ENCODE measurements at places on chromosomes 16 and 17.
A peak's percentile ranks its signal among the peaks of the same experiment; 100 is the strongest.

DNA sequence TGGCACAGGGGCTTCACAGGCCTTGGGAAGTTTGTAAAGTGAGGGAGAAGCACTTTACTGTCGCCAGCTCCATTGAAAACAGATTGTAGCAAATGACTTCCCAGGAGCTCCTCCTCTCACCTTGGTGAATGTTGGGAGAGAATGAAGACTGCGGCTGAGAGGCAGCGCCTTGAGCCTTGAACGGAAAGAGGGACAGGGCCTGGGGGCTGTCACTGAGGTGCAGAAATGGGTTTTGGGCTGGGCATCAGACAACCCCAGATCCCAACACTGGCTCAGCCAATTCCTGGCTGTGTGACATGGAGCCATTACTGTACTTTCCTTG lies 603 bp upstream of the MRTFB start:
- DNase-seq = no peak

GRCh38 chr17:9959377-9959981 lies 54.4 kb upstream of the RCVRN start:
- DNase-seq = peak; percentile 62

- peak; percentile 53 for DNase-seq
These were observed 22.5 kb downstream of the DNAI2 start for GRCh38 chr17:74296548-74296936.

GRCh38 chr17:67503184-67503583 lies 126.1 kb downstream of the PITPNC1 start:
- peak; percentile 79 for DNase-seq

- DNase-seq = peak; percentile 38
These were observed 1.2 kb upstream of the NR1D1 start for GRCh38 chr17:40101367-40102210.

DNA sequence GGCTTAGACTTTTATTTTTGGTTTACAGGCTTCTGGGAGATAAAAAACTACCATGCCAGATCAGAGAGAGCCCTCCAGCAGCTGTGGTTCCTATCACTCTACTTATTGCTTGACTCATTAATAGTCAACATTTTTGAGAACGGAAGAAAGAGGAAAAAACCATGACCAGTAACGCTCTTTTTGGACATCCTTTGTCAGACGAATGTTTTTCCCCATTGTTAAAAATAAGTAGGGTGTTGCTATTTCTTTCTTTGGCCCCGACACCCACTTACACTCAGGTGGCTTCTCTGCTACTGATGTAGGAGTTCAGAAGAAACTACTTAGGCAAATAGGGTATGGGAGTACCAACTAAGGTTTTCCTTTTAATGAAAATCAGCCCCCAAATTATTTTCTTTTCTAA lies 27.5 kb downstream of the TVP23A start:
- DNase-seq = no peak

DNA sequence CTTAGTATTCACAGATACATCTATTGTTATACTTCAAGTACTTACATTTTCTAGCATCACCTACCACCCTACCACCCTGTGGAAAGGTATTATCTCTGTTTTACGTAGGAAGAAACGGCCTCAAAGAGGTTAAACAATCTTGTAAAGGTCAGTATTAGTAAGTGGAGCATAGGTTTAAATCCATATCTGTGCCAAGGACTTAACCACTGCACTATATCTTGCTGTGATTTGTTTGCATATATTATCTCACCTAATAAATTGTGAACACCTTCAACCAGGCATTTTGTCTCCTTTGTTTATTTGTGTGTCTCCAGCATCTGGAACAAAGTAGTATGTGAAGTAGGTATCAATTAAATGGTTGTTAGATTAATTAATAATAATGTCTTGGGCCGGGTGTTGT lies 27.3 kb downstream of the IGF2BP1 start:
- DNase-seq = no peak

GRCh38 chr16:31502981-31503380 lies 5.2 kb downstream of the RUSF1 start:
- peak; percentile 41 for DNase-seq

DNA sequence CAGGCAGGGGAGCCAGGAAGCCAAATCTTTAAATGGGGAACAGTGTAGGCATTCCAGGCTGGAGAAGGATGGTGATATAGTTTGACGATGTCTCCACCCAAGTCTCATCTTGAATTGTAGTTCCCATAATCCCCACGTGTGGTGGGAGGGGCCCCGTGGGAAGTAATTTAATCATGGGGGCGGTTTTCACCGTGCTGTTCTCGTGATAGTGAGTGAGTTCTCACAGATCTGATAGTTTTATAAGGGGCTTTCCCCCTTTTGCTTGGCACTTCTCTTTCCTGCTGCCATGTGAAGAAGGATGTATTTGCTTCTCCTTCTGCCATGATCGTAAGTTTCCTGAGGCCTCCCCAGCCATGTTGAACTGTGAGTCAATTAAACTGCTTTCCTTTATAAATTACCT lies 28.8 kb downstream of the GINS3 start:
- no peak for DNase-seq

DNA sequence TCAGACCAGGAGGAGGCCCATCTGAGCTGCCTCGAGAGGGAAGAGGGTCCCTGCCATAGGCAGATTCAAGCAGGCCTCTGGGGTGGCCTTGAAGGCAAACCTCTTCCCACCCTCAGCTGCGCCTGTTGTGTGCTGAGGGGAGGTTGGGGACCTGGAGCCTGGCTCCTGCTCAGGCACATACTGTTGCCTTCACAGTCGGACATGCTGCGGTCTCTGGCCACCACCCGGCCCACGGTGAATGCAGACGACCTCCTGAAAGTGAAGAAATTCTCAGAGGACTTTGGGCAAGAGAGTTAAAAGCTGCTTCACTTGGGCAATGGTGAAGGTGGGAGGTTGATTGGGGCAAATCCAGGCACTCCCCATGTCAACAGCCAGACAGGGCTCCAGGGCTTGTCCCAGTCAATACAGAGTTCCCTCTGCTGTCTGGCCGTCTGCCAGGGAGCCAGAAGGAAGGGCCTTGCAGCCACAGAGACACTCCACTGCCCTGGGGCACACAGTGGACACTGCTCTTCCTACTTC lies 6.3 kb downstream of the PDF start:
- no peak for DNase-seq

GRCh38 chr16:85401917-85402766 lies 211.0 kb upstream of the GSE1 start:
- no peak for DNase-seq

- DNase-seq = no peak
These were observed 51.3 kb downstream of the CCDC42 start for GRCh38 chr17:8693328-8693727.

GRCh38 chr16:21302898-21303528 lies 24.9 kb upstream of the CRYM start:
- DNase-seq = peak; percentile 98

DNA sequence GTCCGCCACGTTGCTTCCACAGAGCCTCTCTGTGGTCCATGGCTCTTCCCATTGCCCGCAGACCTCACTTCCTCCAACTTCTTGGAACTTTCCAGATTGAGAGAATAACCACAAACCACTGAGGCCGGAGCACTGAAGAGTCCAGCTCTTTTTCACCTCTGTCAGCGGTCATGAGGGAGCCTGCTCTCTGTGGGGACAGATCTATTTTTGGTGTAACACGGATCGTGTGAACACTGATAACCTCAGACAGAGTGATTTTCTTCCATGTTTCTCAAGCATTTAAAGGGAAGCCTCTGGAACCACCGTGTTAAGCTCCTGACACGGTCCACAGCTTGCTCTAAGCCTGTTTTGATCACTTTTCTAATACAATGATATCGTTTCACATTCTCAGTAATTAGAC lies 49.7 kb downstream of the NTN1 start:
- DNase-seq = no peak

DNA sequence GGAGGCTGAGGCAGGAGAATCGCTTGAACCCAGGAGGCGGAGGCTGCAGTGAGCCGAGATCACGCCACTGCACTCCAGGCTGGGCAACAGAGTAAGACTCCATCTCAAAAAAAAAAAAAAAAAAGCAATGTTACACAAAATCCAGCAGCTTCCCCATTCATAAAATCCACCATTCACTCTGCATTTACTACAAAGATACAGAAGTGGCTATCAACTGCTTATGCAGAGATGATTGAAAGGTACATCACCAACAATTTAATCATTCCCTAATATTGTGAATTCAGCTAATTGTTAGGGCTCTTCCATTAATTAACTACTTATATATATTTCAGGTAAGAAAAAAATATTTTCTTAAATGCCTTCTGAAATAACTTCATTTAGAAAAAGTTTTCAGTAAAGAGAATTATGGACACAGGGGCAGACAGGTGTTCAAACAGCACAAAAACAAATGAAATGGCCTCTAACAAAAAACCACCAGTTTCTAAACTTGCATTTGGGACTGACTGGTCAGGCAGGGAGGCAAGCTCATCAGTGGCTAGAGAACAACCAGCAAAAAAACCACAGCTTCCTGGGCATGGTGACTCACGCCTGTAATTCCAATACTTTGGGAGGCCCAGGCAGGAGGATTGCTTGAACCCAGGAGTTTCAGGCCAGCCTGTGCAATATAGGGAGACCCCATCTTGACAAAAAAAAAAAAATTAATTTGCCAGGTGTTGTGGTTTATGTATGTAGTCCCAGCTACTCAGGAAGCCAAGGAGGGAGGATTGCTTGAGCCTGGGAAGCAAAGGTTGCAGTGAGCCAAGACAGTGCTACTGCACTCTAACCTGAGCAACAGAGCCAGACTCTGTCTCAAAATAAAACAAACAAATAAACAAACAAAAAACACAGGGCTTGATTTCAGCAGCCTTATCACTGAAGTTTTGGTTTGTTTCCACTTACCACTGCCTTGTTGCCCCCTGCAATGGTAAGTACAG lies 26.3 kb downstream of the ERN1 start:
- DNase-seq = peak; percentile 72

GRCh38 chr17:30520882-30521281 lies 43.7 kb downstream of the GOSR1 start:
- peak; percentile 56 for DNase-seq

- DNase-seq = peak; percentile 46
These were observed 113.2 kb downstream of the MSI2 start for GRCh38 chr17:57369509-57369945.

GRCh38 chr16:82963653-82964052 lies 336.9 kb downstream of the CDH13 start:
- no peak for DNase-seq

- no peak for DNase-seq
These were observed 25.0 kb upstream of the BCAS3 start for GRCh38 chr17:60652454-60653247.

DNA sequence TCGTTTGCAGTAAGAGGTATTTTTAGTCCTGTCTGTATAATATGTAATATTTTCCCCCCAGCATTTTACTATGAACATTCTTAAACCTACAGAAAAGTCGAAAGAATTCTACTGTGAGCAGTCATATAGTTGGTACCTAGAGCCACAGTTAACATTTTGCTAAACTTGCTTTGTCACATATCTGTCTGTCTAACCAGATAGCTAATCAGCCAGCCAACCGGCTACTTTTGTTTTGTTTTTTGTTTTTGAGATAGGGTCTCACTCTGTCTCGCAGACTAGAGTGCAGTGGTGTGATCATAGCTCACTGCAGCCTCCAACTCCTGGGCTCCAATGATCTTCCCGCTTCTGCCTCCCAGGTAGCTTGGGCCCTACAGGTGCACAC lies 73.3 kb downstream of the ABCC1 start:
- DNase-seq = no peak

DNA sequence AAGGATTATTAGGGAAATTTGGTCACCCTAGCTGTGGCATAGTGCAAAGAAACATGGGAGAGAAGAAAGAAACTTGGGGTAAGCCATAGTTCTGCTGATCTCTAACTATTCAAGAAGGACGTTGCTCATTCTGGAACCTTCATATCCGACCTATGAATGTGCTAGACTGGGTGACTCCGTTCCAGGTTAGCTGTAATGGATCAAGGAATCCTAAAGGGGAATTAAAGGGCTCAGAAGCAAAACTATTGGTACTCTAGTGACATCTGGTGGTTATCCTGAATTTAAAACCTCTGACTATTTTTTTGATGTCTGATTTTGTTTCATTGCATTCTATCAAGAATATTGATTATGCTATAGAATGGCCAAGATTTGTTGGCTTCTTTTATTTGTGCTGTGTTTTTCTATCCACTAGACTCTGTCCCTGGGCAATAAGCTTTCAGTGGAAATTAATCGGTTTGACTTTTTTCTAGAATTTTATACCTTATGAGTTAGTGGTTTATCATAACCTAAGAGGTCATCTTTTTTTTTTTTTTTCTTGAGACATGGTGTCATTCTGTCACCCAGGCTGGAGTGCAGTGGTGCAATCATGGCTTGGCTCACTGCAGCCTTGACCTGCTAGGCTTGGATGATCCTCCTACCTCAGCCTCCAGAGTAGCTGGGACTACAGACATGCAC lies 19.5 kb downstream of the PCTP start:
- peak; percentile 89 for DNase-seq

DNA sequence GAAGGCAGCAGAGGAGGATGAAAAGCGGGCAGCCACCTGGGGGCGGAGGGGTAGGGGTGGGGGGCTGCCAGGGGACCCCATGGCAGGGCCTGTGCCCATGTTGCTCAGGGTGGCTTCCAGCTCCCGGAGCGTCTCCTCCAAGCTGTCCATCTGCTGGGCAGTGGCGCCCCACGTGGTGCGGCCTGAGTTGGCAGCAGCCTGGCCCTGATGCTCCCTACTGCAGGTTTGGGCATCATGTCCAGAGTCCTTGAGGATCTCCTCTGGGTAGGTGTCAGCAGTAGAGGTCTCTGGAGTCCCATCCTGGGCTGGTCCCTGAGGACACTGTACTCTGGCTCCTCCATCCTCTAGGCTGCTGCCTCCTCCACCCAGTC lies 60.9 kb downstream of the SRCIN1 start:
- DNase-seq = no peak

DNA sequence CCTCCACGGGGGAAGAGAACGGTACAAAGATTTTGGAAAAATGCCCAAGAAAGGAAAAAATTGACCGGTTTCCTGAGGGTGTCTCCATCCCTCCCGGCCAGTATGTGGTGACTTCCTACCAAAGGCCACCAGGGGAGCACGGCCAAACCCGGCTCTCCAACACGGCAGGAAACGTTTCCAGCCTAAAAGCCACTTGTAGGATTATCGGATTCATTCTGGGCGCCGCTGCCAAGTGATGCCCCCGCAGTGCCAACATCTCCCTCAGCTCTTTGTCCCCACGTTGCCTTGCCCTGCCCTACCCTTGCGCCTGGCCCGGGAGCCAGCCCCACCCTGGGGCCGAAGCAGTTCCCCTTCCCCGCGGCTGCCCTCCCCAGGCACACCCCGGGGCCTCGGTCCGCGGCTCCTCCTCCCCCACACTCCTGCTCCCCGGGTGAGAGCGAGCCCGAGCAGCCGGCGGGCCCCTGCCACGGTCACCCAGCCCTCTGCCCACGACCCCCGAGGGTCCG lies 688 bp downstream of the CRK start:
- DNase-seq = peak; percentile 72

GRCh38 chr16:84774810-84775209 lies 45.0 kb upstream of the CRISPLD2 start:
- DNase-seq = peak; percentile 98

- peak; percentile 34 for DNase-seq
These were observed 14.6 kb upstream of the KCNJ16 start for GRCh38 chr17:70060415-70060814.

- DNase-seq = no peak
These were observed at the start of gene FMNL1 for GRCh38 chr17:45221081-45222013. TSS of gene FMNL1 (plus strand) at chr17:45221885. CDS start at chr17:45222125, 240 bp downstream.

All from fibroblast of mammary gland (primary cell).